ENCODE measurements at places on chromosomes 1 and 21.

DNA sequence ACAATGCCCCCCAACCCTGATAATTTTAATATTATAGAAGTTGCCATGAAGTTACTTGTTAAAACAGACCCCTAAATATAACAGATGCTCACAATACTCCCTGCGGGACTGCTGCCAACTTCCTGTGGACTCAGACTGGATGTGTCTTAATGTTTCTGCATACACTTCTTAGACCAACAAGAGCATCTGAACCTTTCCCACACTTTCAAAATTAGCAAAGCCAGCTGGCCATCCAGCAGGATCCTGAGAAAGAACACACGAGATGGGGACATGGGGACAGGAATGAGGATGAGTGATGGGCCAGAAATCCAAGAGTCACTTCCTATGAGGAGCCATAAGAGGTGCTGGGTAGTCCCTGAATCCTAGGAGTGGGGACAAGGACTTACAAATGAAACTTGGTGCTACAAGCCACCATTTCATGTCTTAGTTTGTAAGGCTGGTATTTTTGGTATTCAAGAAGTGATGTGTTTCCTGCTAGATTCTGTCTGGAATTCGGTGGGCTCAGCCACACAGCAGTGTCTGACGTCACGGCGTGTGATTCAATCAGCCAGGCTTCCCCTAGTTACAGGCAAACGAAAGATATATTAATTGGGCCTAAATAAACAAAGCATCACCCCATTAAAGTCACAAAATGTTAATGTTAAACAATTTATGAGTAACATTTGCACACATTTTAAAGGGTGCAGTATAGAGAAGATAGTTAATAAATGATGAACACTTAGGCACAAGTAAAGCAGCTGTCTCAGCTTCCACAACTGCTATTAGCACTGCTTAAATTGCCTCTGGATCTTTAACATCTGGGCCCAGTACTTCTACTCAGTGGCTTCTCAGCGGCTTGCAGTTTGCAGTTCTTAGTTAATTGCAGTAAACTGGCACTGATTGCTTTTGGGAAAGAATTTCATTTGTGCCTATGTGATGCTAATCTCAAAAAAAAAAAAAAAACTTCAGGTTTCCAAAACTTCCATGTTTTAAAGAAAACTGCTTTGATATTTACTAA lies 41.2 kb upstream of the RGS8 start:
- no peak for DNase-seq

- DNase-seq, result peak; percentile 23
These were observed 21.3 kb downstream of the GPSM2 start for GRCh38 chr1:108897865-108898720.

DNA sequence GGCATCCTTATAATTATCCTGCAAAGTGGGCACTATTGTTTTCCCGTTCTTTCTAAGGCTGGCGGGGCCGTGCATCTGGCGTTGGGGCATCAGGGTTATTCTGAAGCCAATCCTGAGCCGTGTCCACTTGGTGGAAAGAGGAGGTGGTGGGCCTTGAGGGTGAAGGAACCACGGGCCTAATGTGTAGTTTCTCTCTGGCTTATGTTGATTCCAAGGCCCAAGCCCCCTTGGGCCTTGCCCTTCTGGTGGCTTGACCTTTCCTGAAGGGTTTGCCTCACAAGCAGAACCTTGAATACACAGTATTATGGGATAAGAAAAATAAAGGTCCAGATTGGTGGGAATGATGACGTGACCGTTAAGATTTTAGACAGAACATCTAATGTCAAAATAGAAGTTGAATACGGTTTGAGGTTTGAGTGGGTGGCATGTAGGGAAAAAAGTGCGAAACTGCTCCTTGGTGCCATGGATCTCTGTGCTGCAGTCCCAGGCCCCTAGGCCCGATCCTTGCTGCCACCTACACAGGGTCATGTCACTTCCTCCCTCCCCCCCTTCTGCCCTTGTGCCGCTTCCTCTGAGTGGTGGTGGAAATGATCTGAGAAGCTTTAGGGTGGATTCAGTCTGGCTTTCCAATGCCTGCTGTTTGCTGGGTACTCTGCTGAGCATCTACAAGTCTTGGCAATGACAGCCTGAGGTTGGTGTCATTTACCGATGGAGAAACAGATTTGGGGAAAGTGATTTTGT lies 90.5 kb downstream of the PRDM2 start:
- no peak for DNase-seq

DNA sequence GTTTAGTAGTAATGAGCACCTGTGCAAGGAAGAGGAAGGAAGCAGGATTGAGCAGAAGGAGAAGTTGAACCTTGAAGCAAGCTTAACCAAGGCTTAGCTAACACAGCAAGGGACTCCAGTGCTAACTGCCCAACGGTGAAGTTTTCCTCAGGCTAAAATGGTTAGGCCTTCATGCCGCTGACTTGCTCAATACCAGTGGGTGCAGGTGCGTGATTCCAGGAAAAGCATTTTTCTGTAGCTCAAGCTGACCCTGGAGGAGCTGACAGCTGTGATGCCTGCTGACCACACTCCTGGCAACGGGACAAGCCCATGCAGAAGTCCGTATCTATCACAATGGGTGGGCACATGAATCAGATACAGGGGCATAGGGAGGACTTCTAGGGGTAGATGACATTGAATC lies 76.5 kb upstream of the FGGY start:
- peak; percentile 43 for DNase-seq

DNA sequence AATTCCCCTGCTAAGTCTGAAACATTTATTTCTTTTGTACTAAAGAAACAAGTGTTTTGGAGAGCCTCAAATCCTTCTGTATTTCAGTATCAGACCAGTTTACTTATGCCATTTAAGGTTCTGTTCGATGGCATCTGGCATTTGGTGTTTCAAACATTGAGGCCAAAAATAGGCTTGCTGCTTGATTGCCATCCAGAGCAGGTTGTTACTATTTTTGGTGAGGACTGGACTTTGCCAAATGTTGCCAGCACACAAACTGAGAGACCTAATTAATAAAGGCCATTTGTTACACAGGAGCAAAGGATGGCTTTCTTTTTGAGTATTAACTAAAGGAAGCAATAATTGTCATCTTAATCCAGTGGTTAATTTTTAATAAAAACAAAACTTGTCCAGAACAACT lies 26.2 kb downstream of the VPS45 start:
- DNase-seq, result no peak

DNA sequence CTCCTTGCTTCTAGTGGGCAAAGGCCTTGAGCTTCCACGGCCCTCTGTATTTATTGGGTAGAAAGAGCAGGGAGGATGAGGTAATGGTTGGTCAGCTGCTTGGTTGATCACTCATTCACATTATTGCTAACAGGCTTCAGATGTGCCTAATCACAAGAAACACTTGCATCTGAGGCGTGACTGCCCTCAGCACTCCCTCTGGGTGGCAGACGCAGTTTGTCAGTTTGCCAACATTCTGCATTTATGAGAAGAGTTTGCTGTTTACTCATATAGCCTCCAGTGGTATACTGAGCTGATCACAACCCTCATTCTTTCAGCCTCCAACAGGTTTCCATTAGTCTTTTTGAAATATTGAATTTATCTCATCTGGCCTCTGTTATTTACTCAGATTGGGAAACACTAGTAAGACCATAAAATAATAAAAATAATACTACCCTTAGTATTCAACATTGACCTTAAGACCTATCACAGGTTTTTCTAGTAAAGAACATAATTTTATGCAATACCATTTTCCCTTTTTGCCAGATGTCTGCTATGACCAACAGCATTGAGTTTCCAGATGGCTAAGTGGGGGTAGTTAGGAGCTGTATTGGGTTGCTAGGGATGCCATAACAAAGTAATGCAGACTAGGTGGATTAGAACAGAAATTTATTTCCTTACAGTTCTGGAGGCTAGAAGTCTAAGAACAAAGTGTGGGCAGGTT lies 53.3 kb downstream of the PTGFR start:
- DNase-seq, result no peak

- DNase-seq, result no peak
These were observed 36.1 kb upstream of the SLC25A33 start for GRCh38 chr1:9503001-9503675.

GRCh38 chr1:210727709-210728108 lies 399.0 kb downstream of the HHAT start:
- no peak for DNase-seq

- DNase-seq, result no peak
These were observed 1.2 kb upstream of the ANGPTL7 start for GRCh38 chr1:11187931-11188330.

DNA sequence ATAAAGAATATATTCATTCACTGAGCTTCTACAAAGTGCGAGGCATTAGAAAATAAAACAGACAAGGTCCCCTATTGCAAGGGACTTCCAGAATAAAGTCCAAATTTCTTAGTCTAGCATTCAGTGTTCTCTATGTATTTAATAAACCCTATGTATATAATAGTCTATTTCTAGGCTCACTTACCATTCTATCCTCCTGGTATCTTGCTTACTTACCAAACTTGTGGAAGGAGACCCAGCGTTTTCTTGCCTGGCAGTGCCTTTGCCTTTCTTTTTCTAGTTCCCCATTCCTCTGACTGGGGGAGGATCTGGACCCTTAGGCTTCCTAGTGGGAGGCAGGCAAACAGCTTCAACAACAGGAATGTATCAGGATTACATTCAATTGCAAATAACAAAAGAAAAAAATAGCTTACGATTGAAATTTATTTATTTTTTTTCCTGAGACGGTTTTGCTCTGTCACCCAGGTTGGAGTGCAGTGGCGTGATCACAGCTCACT lies 690 bp upstream of the RNF19B start:
- no peak for DNase-seq

- peak; percentile 15 for DNase-seq
These were observed 10.9 kb upstream of the ALDH4A1 start for GRCh38 chr1:18913065-18913835.

DNA sequence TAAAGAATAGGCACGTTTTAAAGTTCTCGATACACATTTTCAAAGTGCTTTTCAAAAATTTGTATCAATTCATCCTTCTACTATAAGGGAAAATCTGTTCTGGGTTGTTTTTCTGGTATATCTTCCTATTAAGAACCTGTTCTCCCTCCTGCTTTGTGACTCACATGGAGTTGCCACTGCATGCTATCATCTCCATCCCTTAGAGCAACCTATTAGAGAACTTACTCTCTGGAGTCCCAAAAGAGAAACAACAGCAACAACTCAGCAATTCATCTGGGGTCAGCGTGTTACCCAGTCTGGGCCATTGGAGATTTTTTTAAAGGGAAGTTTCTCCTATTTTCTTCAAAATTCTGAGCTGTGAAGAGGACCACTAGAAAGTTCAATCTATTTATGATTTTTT lies 227.4 kb downstream of the HLX start:
- no peak for DNase-seq

DNA sequence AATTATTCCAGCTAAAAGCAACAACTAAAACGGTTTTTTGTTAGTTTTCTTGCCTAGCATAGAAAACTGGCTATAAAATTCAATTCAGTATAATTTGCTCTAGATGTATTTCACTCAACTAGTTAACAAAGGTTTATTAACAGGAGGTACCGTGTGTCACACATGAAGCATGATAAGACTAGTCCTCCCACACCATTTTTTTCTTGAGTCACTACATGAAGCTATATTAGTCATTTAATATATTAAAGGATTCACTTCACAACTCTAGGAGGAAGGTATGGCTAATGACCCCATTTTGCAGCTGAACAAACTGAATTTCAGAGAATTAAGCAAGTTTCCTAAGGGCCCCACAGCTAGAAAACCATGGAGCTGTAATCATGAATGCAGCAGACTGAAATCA lies 307.8 kb upstream of the USP25 start:
- DNase-seq, result no peak

DNA sequence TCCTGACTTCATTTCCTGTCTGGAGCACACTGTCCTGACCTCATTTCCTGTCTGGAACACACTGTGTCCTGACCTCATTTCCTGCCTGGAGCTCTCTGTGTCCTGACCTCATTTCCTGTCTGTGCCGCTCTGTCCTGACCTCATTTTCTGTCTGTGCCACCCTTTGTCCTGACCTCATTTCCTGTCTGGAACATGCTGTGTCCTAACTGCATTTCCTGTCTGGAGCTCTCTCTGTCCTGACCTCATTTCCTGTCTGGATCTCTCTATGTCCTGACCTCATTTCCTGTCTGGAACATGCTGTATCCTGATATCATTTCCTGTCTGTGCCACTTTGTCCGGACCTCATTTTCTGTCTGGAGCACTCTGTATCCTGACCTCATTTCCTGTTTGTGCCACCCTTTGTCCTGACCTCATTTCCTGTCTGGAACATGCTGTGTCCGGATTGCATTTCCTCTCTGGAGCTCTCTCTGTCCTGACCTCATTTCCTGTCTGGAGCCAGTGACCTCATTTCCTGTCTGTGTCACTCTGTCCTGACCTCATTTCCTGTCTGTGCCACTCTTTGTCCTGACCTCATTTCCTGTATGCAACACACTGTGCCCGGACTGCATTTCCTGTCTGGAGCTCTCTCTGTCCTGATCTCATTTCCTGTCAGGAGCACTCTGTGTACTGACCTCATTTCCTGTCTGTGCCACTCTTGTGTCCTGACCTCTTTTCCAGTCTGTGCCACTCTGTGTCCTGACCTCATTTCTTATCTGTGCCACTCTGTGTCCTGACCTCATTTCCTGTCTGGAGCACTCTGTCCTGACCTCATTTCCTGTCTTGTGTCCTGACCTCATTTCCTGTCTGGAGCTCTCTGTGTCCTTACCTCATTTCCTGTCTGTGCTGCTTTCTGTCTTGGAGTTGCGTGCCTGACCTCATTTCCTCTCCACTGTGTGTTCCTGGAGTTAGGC lies 27.6 kb downstream of the SKI start:
- no peak for DNase-seq

GRCh38 chr1:225532240-225532944 lies 104.6 kb upstream of the LBR start:
- DNase-seq, result no peak

- DNase-seq, result no peak
These were observed 78.5 kb upstream of the GALNT2 start for GRCh38 chr1:229988534-229988933.

DNA sequence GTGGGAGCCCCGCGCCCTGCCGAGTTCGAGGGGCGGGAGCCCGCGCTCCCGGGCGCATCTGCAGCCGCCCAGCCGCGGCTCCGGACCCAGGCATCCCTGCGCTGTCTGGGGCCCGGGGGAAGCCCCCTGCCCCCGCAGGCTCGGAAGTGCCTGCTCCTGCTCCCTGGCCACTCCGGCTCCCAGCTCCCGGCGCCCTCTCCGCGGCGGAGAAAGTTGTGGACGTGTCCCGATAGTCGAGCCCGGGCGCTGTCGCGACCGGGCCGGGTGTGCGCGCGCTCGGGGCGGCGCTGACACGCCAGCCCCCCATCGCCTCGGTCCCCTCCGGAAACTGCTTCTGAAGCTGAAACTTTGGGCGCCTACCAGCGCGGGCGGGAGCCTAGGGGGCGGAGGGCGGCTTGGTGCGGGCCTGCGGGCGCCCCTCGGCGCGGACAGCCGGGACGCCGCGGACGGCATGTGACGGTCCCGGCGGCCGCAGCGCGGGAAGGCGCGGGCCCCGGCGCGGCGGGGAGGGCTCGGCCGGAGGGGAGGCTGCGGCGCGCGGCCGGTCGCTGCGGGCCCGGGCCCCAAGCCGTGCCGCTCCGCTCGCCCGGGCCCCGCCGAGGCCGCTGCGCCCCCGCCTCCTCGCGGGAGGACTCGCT lies 515 bp downstream of the MAN1C1 start:
- DNase-seq, result no peak

GRCh38 chr21:41864311-41865001 lies 14.7 kb downstream of the PRDM15 start:
- no peak for DNase-seq

Measured in SHP77 treated with DMSO at 0.1 percent for 48 hours (cell line).